Effector memory CD8-positive, alpha-beta T cell (primary cell): ENCODE measurements at places on chromosomes 7 and 10.
A peak's percentile ranks its signal among the peaks of the same experiment; 100 is the strongest.

- DNase-seq = no peak
- no peaks in the 10 kb centered on the region for H3K27me3 ChIP-seq
Measured at GRCh38 chr10:5930272-5930671, 40.2 kb downstream of the FBH1 start.

DNA sequence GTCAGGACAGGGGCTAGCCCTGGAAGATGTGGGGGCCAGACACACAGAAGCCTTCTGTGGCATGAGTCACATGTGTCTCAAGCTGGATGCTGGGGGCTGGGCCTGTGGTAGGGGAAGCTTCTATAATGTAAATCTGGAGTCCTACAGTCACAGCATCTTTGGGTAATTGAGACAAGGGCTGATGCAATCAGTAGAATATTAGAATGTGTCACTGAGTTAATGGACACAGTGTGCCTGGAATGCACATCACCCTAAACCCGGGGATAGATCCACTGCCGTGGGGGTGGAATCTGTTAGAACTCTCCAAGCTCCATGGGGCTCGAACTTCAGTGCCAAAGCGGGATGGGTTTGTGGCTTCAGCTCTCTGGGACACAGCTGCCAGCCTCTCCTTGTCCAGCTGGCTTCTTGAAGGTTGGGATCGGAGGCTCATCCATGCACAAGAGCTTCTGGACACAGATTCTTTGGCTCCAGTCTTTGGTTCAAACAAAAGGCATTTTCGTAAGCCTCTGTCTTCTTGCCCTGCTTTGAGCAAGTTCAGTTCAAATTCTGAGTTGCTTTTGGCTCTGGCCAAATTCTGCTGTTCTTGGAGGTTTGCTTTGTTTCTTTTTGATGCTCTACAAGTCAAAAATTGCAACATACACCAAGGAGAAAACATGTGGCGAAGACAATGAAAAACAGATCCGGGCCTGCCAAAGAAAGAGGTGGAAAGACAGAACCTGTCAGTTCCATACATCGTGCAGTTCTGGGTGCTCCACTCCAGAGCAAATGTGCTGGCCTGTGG, 194.8 kb upstream of the ZNF32 start:
- peaks cover 9% of the 10 kb centered on the region for H3K27me3 ChIP-seq
- H3K4me1 ChIP-seq = peaks cover 27% of the 10 kb centered on the region
- no peaks in the 10 kb centered on the region for H3K36me3 ChIP-seq
- H3K4me3 ChIP-seq = no peak overlapping the region

GRCh38 chr7:5237286-5237685, 45.5 kb upstream of the SLC29A4 start:
- no peak overlapping the region for H3K4me3 ChIP-seq
- no peak overlapping the region for H3K27ac ChIP-seq
- H3K27me3 ChIP-seq = peaks cover 23% of the 10 kb centered on the region
- H3K36me3 ChIP-seq = peaks cover 7% of the 10 kb centered on the region
- H3K4me1 ChIP-seq = peaks cover 14% of the 10 kb centered on the region
- DNase-seq = no peak

DNA sequence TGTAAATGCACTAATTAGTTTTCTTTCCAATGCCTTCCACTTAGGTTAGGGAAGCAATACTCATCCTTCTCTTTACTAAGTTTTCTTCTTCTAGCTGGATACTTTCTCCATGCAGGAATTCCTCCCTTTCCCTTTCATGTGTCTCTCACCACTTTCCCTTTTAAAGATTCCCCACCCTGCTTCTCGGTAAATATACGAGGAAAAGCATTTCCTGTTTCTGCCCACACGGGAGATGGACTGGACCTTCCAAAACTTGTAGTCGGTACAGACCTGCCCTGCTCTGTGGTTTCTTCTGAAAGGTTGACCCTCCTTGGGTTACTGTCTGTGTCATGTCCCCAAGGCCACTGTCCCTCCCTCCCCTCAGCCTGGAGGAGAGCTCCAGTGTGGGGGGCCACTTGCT, 58.9 kb upstream of the LYZL2 start:
- peaks cover 35% of the 10 kb centered on the region for H3K27me3 ChIP-seq
- no peak for DNase-seq
- H3K27ac ChIP-seq = peak overlapping the region; percentile 83
- H3K4me3 ChIP-seq = no peak overlapping the region
- peaks cover 4% of the 10 kb centered on the region for H3K36me3 ChIP-seq

DNA sequence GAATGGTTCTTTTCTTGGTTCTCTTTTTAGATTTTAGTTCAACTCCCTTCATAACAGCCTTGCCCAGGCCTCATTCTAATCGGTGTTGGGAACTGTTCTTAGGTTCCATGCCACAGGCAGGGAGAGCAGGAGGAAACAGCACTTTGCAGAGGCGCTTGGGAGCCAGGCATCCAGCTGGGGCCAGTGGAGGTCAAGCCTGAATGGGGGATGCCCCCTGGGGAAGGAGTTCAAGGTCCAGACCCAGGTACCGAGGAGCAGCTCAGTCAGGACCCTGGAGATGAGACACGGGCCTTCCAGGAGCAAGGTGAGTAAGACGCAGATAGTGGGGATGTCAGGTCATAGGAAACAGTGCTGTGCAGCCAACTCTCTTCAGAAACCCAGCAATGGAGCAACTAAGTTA, 4.5 kb downstream of the ZSCAN25 start:
- H3K36me3 ChIP-seq = peaks cover 67% of the 10 kb centered on the region
- peaks cover 61% of the 10 kb centered on the region for H3K4me1 ChIP-seq
- DNase-seq = no peak
- H3K4me3 ChIP-seq = no peak overlapping the region
- no peaks in the 10 kb centered on the region for H3K27me3 ChIP-seq

GRCh38 chr7:120615703-120616102, 242.2 kb downstream of the TSPAN12 start:
- no peak for DNase-seq
- H3K36me3 ChIP-seq = no peaks in the 10 kb centered on the region
- no peak overlapping the region for H3K4me3 ChIP-seq
- H3K27ac ChIP-seq = no peak overlapping the region

GRCh38 chr7:15998617-15999016, 312.1 kb upstream of the MEOX2 start:
- no peak overlapping the region for H3K4me3 ChIP-seq
- H3K27ac ChIP-seq = no peak overlapping the region
- no peaks in the 10 kb centered on the region for H3K4me1 ChIP-seq
- DNase-seq = no peak

DNA sequence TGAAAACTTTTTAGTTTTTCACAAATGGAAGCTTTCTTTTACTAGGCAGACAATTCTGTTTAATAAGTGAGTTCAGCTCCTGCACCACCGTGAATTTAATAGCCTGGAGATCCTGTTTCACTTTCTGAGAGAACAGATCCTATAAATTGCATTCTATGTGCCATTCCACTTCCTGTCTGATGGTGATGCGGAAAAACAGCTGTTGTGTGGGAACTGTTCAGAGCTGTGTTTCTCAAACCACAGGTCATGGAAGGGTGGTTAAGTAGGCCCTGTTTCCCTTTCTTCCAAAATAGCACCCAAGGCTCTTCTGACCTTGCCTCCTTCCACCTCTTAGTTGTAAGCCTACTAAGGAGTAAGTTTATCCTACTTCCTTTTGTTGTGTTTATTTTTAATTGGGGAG, 97.2 kb upstream of the DKK1 start:
- H3K36me3 ChIP-seq = no peaks in the 10 kb centered on the region
- H3K4me1 ChIP-seq = no peaks in the 10 kb centered on the region
- DNase-seq = no peak
- no peaks in the 10 kb centered on the region for H3K27me3 ChIP-seq

DNA sequence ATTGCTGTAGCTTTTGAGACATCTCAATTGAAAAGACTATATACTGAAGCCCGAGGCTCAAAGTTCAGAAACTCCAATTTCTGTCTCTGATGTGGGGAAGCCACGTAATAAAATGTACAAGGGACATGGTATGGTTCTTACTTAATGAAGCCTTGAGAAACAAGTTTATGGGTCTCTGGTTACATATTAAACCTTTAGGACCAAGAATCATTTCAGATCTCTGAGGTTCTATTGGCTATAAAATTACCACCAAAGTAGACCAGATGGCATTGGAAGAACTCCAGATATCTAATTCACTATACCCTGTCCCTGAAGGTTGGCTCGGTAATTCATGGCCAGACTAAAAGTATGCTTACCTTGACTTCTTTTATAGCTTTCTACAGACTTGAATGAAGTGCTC, 23.7 kb downstream of the STAMBPL1 start:
- H3K4me1 ChIP-seq = peaks cover 18% of the 10 kb centered on the region
- H3K27ac ChIP-seq = no peak overlapping the region
- H3K36me3 ChIP-seq = peaks cover 47% of the 10 kb centered on the region
- H3K27me3 ChIP-seq = no peaks in the 10 kb centered on the region

- DNase-seq = no peak
- H3K4me3 ChIP-seq = no peak overlapping the region
- no peaks in the 10 kb centered on the region for H3K4me1 ChIP-seq
- peaks cover 12% of the 10 kb centered on the region for H3K27me3 ChIP-seq
- no peaks in the 10 kb centered on the region for H3K36me3 ChIP-seq
Measured at GRCh38 chr7:142470544-142470830, 212.6 kb upstream of the PRSS58 start.

DNA sequence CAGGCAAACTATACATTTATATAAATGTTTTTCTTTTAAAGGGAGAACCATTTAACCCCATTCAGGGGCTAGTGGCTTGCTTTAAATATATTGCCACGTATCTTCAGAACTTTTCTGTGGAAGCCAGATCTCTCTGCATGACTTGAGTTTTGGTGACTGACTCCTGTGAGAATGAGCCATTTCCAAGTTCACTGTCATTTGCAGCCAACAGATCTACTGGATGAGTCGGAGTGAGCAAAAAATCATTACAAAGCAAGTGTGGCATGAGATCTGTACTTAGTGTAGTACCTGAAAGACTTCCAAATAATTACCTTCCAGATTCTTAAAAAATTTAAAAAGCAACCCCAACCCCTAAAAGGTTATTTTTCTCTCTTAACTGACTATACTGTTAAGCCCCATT, 45.6 kb downstream of the PDSS1 start:
- peaks cover 5% of the 10 kb centered on the region for H3K4me1 ChIP-seq
- H3K36me3 ChIP-seq = peaks cover 55% of the 10 kb centered on the region
- DNase-seq = no peak

- H3K27me3 ChIP-seq = peaks cover 68% of the 10 kb centered on the region
- no peak overlapping the region for H3K27ac ChIP-seq
- H3K36me3 ChIP-seq = no peaks in the 10 kb centered on the region
- H3K4me1 ChIP-seq = no peaks in the 10 kb centered on the region
Measured at GRCh38 chr10:28463141-28463540, 69.8 kb upstream of the WAC start.

- DNase-seq = no peak
- H3K36me3 ChIP-seq = no peaks in the 10 kb centered on the region
- no peaks in the 10 kb centered on the region for H3K4me1 ChIP-seq
- no peak overlapping the region for H3K27ac ChIP-seq
Measured at GRCh38 chr10:127871631-127872010, 21.1 kb downstream of the CLRN3 start.

DNA sequence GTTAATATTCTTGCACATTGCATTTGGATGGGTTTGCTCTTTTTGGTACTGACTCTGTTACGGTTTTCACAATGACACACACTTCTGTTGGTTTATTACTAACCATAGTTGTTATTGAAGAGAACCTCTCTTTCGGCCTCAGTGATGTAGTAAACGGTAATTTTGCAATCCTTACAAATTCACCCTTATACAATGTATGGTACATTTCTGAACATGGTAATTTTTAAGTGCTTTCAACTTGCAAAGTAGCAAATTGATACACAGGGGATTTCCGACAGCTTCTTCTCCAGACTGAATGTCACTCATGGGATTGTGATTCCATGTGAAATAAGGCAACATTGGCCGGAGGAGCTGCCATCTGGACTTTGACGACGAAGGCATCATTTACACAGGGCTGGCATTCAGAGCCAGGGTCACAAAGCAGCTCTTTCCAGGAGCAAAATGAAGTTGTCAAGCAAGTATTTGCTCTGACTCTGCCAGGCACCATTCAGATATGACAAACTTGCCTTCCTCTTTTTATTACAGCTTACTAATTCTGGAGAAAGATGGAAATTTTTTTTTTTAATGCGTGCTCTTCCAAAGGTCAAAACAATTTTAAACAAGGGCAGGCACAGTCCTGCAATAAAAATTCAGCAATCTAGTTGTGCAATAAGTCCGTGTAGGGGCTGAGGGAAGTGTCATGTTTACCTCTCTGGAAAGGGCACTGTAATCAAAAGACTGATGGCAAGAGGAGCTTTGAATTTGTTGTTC, 711.5 kb upstream of the C7orf33 start:
- no peaks in the 10 kb centered on the region for H3K4me1 ChIP-seq
- no peaks in the 10 kb centered on the region for H3K36me3 ChIP-seq
- no peak overlapping the region for H3K27ac ChIP-seq

- DNase-seq = no peak
- no peak overlapping the region for H3K27ac ChIP-seq
- H3K27me3 ChIP-seq = peaks cover 21% of the 10 kb centered on the region
Measured at GRCh38 chr10:77111611-77112550, 525.7 kb downstream of the KCNMA1 start.

DNA sequence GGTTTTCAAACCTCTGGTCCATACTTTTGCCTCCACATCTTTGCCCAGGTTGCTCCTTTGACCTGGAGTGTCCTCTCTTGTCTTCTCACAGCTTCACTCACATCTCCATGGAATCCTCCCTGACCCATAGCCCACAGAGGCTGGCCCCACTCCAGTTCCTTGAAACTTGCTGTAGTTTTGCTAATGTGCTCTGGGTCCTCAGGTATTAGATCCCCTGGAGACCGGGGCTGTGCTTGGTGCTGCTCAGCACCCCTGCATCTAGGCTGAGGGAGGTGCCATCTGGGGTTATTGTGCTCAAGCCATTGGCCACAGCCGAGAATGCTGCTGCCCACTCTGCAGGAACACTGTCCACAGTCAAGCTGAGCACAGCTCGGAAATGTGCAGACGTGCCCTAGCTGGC, 16.5 kb downstream of the KNDC1 start:
- no peak overlapping the region for H3K27ac ChIP-seq
- H3K4me3 ChIP-seq = no peak overlapping the region
- no peak for DNase-seq
- peaks cover 12% of the 10 kb centered on the region for H3K27me3 ChIP-seq
- H3K36me3 ChIP-seq = no peaks in the 10 kb centered on the region
- peaks cover 7% of the 10 kb centered on the region for H3K4me1 ChIP-seq

- H3K27me3 ChIP-seq = no peaks in the 10 kb centered on the region
- peaks cover 22% of the 10 kb centered on the region for H3K36me3 ChIP-seq
- peak overlapping the region; percentile 49 for H3K27ac ChIP-seq
- H3K4me1 ChIP-seq = peaks cover 8% of the 10 kb centered on the region
- peak; percentile 39 for DNase-seq
- H3K4me3 ChIP-seq = no peak overlapping the region
Measured at GRCh38 chr10:102729029-102730026, 14.4 kb upstream of the WBP1L start.

GRCh38 chr7:1402791-1403637, 56.3 kb downstream of the MICALL2 start:
- peaks cover 89% of the 10 kb centered on the region for H3K27me3 ChIP-seq

- DNase-seq = no peak
- H3K27ac ChIP-seq = peak overlapping the region; percentile 81
- H3K4me3 ChIP-seq = peak overlapping the region; percentile 20
- peaks cover 28% of the 10 kb centered on the region for H3K4me1 ChIP-seq
Measured at GRCh38 chr10:50470798-50471582, 152.8 kb downstream of the SGMS1 start.

DNA sequence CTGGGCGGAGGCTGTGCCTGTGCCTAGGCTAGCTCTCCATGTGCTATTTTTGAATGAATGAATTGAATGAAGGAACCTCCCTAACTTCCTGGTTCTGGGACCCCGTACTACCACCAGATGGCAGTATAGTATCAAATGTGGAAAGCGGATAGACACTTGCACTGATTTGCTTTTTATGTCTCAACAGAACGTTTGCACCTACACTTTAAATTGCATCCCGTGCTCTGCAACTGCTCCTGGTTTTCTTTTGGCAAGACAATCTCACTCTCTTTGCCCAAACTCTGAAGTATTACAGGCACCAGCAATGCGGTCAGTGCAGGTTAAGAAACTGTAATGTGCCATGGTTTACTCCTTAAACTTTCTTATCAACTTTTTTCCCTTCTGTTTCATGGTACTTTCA, 6.5 kb downstream of the FZD8 start:
- H3K27ac ChIP-seq = no peak overlapping the region
- no peak overlapping the region for H3K4me3 ChIP-seq
- peak; percentile 44 for DNase-seq
- H3K4me1 ChIP-seq = peaks cover 8% of the 10 kb centered on the region
